ENCODE measurements at places on chromosomes 3 and 15.

DNA sequence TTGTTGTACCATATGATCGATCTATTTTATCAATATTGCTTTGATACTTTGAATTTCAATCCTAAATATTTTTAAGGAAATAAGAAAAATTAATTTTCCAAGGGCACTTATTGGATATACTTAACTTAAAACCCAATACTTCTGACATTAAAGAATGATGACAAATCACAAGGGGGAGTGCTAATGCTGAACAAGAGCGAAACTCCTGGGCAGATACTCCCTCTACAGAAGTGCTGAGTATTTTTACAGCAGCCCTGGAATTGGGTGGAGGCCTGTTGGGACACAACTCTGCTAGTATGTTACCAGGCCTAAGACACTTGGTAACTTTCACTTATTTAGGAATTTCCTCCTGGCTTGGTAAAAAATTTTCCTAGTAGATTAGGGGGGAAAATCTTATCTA, 46.2 kb downstream of the DENND6A start:
- no peak for DNase-seq

- DNase-seq, result no peak
These were observed 60.3 kb downstream of the CMSS1 start for GRCh38 chr3:99878005-99878404.

GRCh38 chr3:138354376-138354775, 6.0 kb downstream of the MRAS start:
- no peak for DNase-seq

DNA sequence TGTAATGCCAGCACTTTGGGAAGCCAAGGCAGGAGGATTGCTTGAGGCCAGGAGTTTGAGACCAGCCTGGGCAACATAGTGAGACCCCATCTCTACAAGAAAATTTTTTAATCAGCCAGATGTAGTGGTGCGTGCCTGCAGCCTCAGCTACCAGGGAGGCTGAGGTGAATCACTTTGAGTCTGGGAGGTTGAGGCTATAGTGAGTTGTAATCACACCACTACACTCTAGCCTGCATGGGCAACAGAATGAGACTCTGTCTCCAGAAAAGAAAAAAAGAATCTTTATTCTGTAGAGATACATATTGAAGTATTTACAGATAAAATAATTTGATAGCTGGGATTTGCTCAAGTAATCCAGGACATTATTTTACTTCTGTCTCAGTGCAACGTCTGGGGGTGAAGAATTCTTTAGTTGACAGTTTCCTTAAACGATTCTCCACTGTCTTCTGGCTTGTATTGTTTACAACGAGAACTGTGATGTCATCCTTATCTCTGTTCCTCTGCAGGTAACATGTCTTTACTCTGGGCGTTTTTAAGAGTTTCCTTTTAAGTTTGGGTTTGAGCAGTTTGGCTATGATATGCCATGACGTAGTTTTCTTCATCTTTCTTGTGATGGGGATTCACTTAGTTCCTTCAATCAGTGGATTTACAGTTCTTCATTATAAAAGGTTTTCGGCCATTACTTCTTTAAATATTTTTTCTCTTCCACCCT, 26.3 kb downstream of the KPNA1 start:
- no peak for DNase-seq

DNA sequence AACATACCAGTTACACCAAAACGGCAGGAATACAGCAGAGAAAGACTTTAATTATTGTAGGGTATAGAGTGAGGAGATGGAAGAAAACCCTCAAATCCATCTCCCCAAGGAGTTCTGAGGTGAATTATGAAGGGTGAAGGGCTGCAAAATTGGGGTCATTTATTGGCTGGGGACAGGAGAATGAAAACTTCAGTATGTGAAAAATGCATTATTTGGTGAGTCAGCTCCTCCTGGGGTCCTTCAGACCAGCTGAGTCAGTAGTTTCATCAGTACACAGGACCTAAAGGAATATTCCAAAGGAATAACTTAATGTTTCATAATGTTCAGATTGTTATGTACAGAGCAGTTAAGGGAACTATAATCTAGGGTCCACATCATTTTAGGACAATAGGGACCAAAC, 566.0 kb downstream of the GBE1 start:
- DNase-seq, result no peak

DNA sequence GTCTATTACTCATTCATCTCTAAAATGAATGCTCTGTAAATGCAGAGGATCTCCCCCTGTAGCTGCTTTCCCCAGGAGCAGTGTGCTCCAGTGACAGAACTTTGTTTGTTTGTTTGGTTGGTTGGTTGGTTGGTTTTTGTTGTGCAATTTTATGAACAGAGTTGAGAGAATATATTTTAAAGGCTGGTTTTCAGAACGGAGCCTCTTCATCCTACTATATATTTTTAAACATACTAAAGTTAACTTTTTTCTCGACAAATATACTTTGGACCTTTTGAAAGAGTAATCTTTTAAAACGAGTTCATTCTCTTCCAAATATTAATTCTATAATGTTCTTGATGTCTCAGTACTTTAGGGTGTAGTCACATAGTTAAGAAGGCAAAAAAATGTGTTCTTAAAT, 20.2 kb downstream of the RYR3 start:
- no peak for DNase-seq

GRCh38 chr3:129026728-129027543, 25.8 kb downstream of the EFCC1 start:
- peak; percentile 82 for DNase-seq

- no peak for DNase-seq
These were observed 30.9 kb upstream of the ZNF148 start for GRCh38 chr3:125406070-125406469.

DNA sequence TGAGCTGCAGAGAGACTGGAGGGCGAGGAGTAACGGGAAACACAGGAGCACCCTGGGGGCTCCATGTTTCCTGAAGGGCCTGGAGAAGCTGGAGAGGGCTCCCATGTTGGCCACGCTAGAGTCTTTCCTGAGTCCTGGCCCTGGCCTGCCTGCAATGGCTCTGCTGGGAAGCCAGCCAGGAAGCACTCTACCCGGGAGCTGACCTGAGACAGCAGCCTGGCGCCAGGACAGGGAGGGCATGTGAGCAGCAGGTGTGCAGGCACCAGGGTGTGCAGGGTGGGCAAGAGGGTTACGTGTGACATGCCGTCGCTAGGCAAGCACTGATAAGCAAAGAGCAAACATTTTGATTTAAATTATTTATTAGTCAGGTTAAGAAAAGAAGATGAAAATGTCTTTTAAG, 301.4 kb downstream of the OCA2 start:
- no peak for DNase-seq

DNA sequence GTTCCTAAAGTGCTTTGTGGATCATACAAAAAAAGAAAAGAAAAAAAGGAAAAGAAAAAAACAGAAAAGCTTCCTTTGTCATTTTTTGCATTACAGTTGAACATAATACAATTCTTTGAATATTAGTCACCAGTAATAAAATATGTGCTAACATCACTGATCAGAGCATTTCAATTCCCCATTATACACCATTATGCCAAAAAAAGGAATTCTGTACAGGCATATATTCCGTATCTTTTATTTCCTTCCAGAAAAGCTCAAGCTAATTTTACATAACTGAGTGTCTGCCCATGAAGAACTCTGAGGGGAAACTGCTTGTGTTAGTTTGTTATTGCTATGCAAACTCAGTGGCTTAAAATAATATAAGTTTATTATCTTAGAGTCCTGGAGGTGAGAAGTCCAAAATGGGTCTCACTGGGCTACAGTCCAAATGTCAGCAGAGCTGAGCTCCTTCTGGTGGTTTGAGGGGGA, 377.9 kb downstream of the GAP43 start:
- no peak for DNase-seq

GRCh38 chr3:10695595-10696285, 120.3 kb upstream of the SLC6A11 start:
- no peak for DNase-seq

DNA sequence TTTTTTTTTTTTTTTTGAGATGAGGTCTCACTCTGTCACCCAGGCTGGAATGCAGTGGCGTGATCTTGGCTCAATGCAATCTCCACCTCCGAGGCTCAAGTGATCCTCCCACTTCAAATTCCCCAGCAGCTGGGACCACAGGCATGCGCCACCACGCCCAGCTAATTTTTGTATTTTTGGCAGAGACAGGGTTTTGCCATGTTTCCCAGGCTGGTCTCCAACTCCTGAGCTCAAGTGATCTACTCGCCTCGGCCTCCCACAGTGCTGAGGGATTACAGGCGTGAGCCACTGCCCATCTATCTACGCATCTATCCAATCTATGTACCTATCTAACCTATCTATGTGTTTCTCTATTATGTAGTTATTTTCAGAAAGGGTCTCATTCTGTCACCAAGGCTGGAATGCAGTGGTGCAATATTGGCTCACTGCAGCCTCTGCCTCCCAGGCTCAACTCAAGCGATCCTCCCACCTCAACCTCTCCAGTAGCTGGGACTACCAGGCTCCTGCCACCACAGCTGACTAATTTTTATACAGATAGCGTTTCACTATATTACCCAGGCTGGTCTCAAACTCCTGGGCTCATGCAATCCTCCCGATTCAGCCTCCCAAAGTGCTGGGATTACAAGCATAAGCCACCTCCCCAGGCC, 20.2 kb upstream of the GPX1 start:
- DNase-seq, result no peak

- DNase-seq, result no peak
These were observed 56.9 kb upstream of the PHLDB2 start for GRCh38 chr3:111802163-111802625.

DNA sequence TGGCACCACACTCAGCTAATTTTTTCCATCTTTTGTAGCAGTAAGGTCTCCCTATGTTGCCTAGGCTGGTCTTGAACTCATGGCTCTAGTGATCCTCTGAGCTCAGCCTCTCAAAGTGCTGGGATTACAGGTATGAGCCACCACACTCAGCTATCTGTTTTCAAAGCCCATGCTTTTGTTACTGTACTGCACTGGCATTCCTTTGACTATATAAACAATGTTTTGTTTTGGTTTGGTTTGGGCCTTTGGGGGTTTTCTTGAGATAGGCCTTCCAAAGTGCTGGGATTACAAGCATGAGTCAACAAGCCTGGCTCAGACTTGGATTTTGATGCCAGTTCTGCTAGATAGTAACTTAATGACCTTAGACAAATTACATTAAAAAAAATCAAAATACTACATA, 89.7 kb upstream of the GK5 start:
- no peak for DNase-seq

DNA sequence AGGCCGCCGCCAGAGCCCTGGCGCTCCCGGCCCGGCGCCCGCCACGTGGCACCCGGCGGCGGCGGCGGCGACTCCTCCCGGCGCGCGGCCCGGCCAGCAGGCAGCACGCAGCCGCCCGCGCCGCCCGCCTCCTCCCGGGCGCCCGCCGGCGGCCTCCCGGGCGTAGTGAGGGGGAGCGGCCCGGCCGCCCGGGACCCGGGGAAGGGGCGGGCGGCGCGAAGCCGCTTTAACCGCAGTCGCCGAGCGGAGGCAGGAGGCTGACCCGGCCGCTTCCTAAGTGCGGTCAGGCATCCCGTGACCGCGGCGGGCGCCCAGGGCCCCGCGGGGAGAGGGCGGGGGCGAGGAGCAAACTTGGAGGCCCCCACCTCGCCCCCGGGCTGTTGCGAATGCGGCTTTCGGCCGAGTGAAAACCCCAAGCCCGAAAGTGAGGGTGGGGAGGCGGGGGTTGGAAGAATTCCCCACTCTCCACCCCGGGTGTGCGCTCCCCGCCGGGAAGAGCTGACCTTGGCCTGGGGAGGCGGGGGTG, 1.7 kb upstream of the HES1 start:
- DNase-seq, result peak; percentile 57
